T-cell (primary cell): ENCODE measurements at places on chromosomes 5 and 9. TPM values are rescaled to one million over a fixed set of nuclear protein-coding genes. Genes with fewer than 3 reads are reported as not detected.

Gene YTHDC2
- 33.3 TPM for total RNA-seq

Gene DDX4
- total RNA-seq, result not detected

Gene ROPN1L
- total RNA-seq, result 0.76 TPM

- H3K27me3 ChIP-seq, result no peaks in the 10 kb centered on the region
- no peak for DNase-seq
- no peaks in the 10 kb centered on the region for H3K36me3 ChIP-seq
- H3K4me3 ChIP-seq, result no peak overlapping the region
- no peaks in the 10 kb centered on the region for H3K4me1 ChIP-seq
These were observed 182.5 kb downstream of the FRMD3 start for GRCh38 chr9:83355729-83356151.

DNA sequence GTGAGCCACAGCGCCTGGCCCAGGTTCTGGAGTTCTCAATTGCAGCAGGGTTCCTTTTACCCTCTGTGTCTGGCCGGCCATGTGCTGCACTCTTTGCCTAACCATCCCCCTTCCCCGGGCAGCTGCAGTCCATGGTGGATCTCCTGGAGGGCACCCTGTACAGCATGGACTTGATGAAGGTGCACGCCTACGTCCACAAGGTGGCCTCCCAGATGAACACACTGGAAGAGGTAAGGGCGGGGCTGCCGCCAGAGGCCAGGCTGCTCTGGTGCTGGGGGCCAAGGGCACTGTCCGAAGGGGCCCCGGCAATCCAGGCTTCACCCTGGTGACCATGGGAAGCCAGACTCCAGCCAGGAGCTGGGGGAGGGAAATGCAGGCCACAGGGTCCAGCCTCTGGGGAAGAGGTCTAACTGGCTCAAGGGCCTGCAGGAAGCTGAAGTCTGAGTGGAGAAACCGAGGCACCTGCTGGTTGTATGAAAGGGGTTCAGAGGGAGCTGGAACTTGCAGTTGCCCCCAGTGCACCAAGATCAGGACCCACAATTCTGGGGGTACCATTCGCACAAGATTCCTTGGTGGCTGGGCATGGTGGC is 18.1 kb downstream of the OLFML2A start:
- H3K36me3 ChIP-seq, result no peaks in the 10 kb centered on the region
- H3K27me3 ChIP-seq, result no peaks in the 10 kb centered on the region
- H3K27ac ChIP-seq, result no peak overlapping the region
- no peak for DNase-seq

GRCh38 chr5:1502046-1502736 is 21.6 kb downstream of the LPCAT1 start:
- no peak overlapping the region for H3K4me3 ChIP-seq
- H3K36me3 ChIP-seq, result peaks cover 29% of the 10 kb centered on the region
- DNase-seq, result peak; percentile 59
- peaks cover 3% of the 10 kb centered on the region for H3K4me1 ChIP-seq
- H3K27me3 ChIP-seq, result no peaks in the 10 kb centered on the region

DNA sequence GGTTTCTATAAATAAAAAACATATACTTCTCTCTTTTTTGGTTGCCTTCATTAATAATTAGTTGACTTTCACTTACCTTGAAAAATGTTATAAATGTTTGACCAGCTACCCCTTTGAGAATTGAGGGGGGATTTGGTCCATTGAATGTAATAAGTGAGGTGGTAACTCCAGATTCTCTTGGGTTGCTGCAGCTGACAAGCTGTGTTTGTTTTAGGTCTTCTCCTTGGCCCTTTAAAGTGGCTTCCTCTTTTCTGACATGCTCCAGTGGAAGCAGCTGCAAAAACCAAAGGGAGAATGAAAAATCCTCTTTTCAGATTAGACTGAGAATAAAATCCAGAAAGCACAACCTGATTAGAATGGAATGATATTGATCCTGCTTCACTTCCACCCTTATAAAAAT is 410.5 kb downstream of the TMEM38B start:
- no peaks in the 10 kb centered on the region for H3K36me3 ChIP-seq
- no peak for DNase-seq
- H3K27me3 ChIP-seq, result no peaks in the 10 kb centered on the region
- no peak overlapping the region for H3K4me3 ChIP-seq
- H3K4me1 ChIP-seq, result no peaks in the 10 kb centered on the region

GRCh38 chr9:38390851-38391250 is 1.7 kb upstream of the ALDH1B1 start:
- H3K4me1 ChIP-seq, result peaks cover 13% of the 10 kb centered on the region
- H3K36me3 ChIP-seq, result peaks cover 2% of the 10 kb centered on the region
- H3K27ac ChIP-seq, result no peak overlapping the region
- H3K27me3 ChIP-seq, result peaks cover 11% of the 10 kb centered on the region
- DNase-seq, result no peak

GRCh38 chr9:3858961-3859360 is 333.2 kb upstream of the RFX3 start:
- no peaks in the 10 kb centered on the region for H3K27me3 ChIP-seq
- no peaks in the 10 kb centered on the region for H3K36me3 ChIP-seq
- no peak overlapping the region for H3K4me3 ChIP-seq
- DNase-seq, result no peak
- H3K4me1 ChIP-seq, result no peaks in the 10 kb centered on the region

- no peaks in the 10 kb centered on the region for H3K4me1 ChIP-seq
- H3K4me3 ChIP-seq, result no peak overlapping the region
- no peaks in the 10 kb centered on the region for H3K27me3 ChIP-seq
- no peak overlapping the region for H3K27ac ChIP-seq
- H3K36me3 ChIP-seq, result no peaks in the 10 kb centered on the region
These were observed 58.1 kb downstream of the EBF1 start for GRCh38 chr5:159041444-159042198.

GRCh38 chr9:17905366-17905765 is 326.5 kb downstream of the SH3GL2 start:
- H3K27me3 ChIP-seq, result peaks cover 2% of the 10 kb centered on the region
- H3K36me3 ChIP-seq, result no peaks in the 10 kb centered on the region
- DNase-seq, result no peak
- no peak overlapping the region for H3K27ac ChIP-seq
- H3K4me3 ChIP-seq, result no peak overlapping the region
- H3K4me1 ChIP-seq, result no peaks in the 10 kb centered on the region

- H3K4me3 ChIP-seq, result no peak overlapping the region
- no peaks in the 10 kb centered on the region for H3K36me3 ChIP-seq
- H3K4me1 ChIP-seq, result no peaks in the 10 kb centered on the region
These were observed 107.1 kb downstream of the FBXL7 start for GRCh38 chr5:15607076-15607475.

DNA sequence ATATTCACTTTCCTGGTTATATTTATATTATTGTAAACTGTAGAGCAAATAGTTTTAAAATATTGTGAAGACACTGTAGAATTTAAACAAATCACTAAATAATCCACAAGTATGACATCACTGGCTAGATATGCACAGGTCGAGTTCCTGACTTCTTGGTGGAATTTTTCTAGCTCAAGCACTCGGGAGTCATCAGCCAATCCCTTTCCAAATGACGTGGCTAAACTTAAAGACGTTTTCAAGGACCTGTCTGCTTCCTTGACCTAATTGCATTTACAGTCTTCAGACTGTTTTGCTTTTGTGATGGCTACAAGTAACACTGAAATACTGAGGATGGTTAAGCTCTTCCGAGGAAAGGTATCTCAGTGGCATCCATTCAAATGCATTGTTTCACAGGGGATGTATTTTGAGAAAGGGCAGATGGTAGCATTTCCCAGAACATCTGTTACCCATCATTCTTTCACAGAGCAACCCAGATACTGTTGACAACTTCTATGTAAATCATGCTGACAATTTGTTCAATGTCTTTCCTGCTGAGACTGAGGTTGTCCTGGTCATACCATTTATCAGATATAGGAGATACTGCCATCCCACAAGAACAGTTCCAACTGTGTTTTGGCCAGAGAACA is 262.8 kb downstream of the CDH10 start:
- H3K4me1 ChIP-seq, result no peaks in the 10 kb centered on the region
- no peak overlapping the region for H3K27ac ChIP-seq
- no peaks in the 10 kb centered on the region for H3K36me3 ChIP-seq
- no peak overlapping the region for H3K4me3 ChIP-seq
- DNase-seq, result no peak

DNA sequence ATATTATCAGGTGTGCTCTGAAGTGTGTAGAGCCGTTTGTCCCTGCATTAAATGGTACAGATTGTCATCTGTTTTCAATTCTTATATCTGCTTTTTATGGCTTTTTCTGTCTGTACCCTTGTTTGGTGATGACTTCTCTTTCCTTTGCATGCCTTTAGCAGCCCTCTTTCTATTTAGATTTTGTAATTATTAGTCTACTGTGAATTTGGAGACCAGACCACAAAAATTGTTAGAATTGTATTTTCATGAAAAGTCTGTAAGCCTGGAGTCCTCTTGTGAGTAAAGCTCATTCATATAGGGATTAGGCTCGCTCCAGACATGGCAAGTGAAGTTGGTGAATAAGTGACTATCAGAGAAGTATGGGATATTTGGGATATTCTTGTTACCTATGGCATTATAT is 41.7 kb downstream of the NFX1 start:
- no peak for DNase-seq
- no peaks in the 10 kb centered on the region for H3K4me1 ChIP-seq
- H3K4me3 ChIP-seq, result no peak overlapping the region
- peaks cover 51% of the 10 kb centered on the region for H3K36me3 ChIP-seq

DNA sequence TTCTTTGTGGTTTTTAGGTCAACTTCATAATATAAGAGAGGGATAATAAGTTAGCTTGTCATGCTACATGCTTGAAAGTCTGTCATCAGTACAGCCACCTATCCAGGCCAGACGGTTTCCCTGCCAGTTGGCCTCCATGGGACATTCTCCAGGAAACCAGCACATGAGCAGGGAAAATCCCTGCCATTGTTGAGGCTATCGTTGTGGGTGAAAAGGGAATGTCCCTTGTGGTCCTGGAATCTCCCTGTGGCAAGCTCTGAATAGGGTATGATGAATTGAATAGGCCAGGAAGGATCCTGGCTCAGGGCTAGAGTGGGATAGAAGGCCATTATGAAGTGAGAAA is 12.3 kb downstream of the F2RL1 start:
- no peak overlapping the region for H3K4me3 ChIP-seq
- no peak for DNase-seq
- no peaks in the 10 kb centered on the region for H3K27me3 ChIP-seq
- no peak overlapping the region for H3K27ac ChIP-seq
- no peaks in the 10 kb centered on the region for H3K36me3 ChIP-seq

GRCh38 chr9:98488571-98489312 is 220.0 kb downstream of the GABBR2 start:
- H3K4me3 ChIP-seq, result no peak overlapping the region
- H3K27me3 ChIP-seq, result no peaks in the 10 kb centered on the region
- no peaks in the 10 kb centered on the region for H3K36me3 ChIP-seq
- H3K27ac ChIP-seq, result no peak overlapping the region

DNA sequence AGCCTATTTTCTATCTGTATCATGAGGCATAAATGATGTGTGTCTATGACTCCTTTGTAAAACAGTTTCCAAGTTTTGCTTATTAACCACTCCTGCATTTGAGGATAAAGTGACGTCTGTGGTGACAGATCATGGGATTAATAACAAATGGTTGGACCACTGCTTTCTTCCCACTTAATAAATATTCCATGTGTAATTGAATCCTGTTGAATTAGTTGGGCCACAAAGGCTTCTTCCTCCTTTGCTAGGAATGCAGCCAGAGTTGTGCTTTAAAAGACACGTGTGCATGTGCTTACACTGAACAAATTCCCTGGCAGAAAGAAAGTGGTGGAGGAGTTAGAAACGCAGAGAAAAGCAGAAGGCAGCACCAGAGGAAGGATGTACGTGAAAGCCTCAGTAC is 150.2 kb downstream of the ACTBL2 start:
- no peak overlapping the region for H3K27ac ChIP-seq
- no peaks in the 10 kb centered on the region for H3K4me1 ChIP-seq
- H3K27me3 ChIP-seq, result no peaks in the 10 kb centered on the region
- H3K4me3 ChIP-seq, result no peak overlapping the region
- DNase-seq, result no peak
